ENCODE measurements at places on chromosomes 5 and 9.

- no peak for DNase-seq
Measured at GRCh38 chr5:52896534-52897237, 92.5 kb upstream of the ITGA2 start.

DNA sequence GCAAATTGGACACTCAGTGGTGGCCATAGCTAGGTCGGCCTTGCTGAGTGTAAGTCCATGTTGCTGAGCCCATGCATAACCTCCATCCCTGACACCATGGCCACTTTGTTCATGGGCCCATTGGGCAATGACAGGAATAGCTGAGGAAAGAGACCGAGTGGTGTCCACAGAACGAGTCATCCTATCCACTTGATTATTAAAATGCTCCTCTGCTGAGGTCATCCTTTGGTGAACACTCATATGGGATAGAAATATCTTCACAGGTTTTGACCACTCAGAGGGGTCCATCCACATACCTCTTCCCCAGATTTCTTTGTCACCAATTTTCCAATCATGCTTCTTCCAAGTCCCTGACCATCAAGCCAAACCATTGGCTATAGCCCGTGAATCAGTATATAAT is 63.6 kb downstream of the PPIC start:
- DNase-seq = no peak

DNA sequence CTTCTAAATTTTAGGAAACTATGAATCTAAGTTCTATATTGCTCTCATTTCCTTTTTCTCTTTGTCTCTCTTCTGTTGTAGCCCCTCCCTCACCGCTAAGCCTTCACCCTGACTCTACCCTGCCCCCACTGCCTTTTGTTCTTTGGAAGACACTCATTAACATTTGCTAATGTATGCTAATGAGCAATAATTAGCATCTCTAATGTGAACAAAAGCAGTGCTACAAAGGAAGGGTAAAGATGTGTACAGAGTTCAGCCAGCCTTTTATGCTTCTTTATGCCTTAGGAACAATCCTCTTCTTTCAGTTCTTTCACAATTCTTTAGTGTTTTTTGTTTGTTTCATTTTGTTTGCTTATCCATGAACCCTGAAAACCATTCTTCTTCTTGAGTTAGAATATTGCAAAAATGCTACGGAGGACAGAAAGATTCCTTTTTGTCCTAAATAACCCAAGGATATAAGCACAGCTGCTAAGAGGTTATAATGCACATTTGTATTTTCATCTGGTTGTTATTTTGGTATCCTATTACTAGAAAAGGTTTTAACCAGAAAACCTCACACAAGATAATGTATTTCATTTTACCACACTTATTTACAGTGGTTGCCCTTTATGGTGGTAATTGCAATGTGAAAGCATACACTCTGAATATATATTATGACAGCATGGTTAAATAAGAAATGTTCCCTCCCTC is 159.3 kb downstream of the TMC1 start:
- no peak for DNase-seq

DNA sequence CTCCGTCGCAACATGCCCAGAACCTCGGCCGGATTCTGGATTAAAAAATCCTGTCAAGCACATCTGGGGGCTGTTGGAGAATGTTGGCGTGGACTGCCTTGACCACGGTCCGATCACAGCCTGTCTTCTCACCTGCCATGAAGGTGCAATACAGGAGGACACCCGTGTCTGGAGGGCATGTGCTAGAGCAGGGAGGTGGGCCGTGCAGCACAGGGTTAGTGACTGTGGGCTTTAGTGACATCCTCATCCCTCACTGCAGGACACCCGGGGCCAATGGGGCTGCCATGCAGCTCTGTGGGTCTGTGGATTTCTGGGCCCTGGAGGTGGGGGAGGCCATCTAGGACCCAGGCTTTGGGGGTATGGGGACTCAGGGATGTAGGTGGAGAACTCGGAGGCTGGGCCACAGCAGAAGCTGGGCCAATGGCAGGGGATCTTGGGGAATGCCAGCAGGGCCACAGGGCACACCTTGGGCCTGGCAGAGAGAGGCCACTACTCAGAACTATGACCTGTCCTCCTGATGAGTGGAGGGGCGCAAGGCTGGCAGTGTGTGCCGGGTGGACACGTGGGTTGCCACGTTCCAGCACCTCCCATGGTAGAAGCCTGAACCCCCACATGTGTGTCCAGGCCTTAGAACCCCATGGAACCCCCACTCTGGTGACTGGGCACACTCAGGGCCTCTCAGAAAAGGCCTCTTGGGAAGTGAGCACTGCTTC is 23.3 kb downstream of the ZDHHC11B start:
- DNase-seq = no peak

- DNase-seq = no peak
Measured at GRCh38 chr5:148716716-148717115, 62.4 kb upstream of the HTR4 start.
